ENCODE measurements at places on chromosomes 12 and 14.
A peak's percentile ranks its signal among the peaks of the same experiment; 100 is the strongest.

DNA sequence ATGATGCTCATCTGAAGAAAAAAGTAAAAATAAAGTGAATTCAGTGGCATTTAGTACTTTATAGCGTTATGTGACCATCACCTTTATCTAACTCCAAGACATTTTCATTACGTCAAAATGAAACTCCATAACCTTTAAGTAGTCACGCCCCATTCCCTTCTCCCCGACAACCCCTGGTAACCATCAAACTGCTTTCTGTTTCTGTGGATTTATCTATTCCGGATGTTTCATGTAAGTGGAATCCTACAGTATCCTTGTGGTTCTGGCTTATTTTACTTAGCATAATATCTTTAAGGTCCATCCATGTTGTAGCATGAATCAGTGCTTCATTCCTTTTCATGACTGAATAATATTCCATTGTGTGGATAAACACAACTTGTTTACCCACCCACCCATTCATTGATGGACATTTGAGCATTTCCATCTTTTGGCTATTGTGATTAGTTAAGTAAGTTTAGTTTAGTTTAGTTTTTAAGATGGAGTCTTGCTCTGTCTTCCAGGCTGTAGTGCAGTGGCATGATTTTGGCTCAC, 18.5 kb upstream of the MAP1LC3B2 start:
- no peak for DNase-seq

- DNase-seq = no peak
These were observed 46.6 kb downstream of the KIF26A start for GRCh38 chr14:104184911-104185499.

- no peak for DNase-seq
These were observed 8.5 kb upstream of the CFL2 start for GRCh38 chr14:34722723-34723545.

GRCh38 chr12:50778663-50779590, 15.0 kb downstream of the ATF1 start:
- DNase-seq = no peak

DNA sequence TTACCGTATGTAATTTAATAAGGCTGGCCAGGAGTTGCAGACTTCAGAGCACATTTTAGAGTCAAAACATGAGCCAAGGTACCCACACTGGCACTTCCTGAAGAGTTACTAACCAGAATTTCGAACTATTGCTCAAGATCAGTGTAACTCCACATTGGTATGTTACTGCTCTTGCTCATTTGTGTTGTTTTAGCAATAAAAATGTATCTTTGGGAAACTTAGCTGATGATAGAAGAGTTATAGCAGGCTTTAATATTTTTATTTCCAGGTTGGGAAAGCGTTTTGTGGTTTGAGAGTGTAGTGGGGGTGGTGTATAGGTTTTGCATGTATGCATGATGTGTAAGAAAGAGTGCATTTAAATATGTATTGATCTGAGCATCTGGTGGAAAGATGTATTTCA, 96.6 kb downstream of the SCN8A start:
- DNase-seq = no peak

DNA sequence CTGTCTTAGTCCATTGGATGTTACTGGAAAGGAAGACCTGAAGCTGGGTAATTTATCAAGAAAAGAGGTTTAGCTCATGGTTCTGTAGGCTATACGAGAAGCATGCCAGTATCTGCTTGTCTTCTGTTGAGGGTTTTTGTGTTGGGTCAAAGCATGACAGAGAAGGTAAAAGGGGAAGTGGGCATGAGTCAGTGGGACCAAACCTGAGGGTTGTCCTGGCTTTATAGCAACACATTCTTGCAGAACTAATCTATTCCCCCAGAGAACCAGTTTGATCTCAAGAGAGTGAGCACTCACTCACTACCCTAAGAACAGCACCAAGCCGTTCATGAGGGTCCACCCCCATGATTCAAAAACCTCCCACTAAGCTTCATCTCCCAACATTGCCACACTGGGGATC, 19.0 kb upstream of the KRAS start:
- DNase-seq = no peak

- no peak for DNase-seq
These were observed at the start of gene RAB15 for GRCh38 chr14:64971943-64972791. Gene RAB15 (minus strand): TSS chr14:64972336. CDS start chr14:64972076, 260 bp downstream.

DNA sequence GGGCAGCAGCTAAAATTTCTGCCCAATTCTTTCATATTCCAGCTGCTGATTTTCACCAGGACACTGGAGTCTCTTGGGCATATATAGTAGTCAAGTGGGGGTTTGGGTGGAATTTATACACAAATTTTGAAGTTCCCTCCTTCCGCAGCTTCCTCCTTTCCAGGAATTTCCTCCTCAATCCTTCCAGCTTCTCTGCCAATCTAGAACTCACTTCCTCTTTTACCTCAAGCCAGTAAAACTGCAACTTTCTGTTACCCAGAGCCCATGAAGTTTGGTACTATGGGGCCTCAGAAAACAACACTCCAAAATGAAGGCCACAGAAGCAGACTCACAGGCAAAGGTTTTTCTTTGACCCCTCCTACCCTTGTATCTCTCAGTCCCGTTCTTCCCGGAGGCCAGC, 51.7 kb upstream of the G2E3 start:
- no peak for DNase-seq

- DNase-seq = no peak
These were observed 13.4 kb upstream of the SNX6 start for GRCh38 chr14:34643361-34643760.

DNA sequence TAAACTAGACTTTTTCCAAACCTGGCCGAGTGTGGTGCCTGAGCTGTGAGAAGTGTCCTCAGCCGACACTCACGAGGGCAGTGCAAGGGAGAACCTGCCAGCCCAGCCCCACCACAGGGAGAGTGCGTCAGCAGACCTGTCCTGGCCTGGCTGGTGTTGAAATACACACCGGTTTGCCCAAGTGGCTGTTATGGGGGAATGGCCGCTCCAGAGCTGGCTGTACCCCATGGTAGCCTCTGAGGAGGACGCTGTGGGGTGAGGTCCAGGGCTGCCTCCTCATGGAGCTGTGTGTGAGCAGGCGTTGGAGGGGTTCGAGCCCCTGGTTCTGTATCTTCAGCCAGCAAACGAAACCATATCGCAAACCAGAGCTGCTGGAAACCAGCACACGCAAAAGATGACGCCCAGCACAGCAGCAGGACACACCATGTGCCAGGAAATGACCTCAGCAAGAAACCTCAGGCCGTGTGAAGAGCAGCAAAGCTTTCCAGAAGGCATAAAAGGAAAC, 9.4 kb downstream of the ANKRD9 start:
- DNase-seq = no peak

DNA sequence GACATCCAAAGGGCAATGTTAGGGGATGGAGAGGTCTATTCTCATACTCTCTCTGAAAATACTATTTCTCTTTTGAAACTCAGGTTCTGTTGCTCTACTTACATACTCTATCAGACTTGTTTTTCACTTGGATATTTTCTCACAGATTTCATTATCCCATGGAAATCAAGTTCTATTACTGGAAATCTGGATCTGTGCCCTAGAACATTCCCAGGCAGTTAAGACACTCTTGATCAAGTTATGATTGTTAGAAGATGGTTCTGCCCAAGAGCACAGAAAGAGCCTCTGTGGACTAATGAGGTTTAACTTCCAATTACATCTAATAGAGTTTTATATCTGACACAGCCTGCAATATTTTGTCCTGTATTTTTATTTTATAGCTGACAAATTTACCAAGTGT, 591.0 kb upstream of the ATP2B1 start:
- DNase-seq = no peak

- DNase-seq = no peak
These were observed 1.2 kb downstream of the ATF7 start for GRCh38 chr12:53624956-53625355.

GRCh38 chr14:51430633-51431032, 190.6 kb downstream of the TMX1 start:
- DNase-seq = no peak

GRCh38 chr14:104923640-104924420, 849 bp upstream of the PLD4 start:
- DNase-seq = no peak

- DNase-seq = peak; percentile 91
These were observed at the start of the genes DDX24 and IFI27L1 for GRCh38 chr14:94080621-94081385. Gene DDX24 (minus strand): TSS chr14:94081202. CDS start chr14:94079742, 1,460 bp downstream. Gene IFI27L1 (plus strand): TSS chr14:94081310. CDS start chr14:94096938, 15,628 bp downstream.

DNA sequence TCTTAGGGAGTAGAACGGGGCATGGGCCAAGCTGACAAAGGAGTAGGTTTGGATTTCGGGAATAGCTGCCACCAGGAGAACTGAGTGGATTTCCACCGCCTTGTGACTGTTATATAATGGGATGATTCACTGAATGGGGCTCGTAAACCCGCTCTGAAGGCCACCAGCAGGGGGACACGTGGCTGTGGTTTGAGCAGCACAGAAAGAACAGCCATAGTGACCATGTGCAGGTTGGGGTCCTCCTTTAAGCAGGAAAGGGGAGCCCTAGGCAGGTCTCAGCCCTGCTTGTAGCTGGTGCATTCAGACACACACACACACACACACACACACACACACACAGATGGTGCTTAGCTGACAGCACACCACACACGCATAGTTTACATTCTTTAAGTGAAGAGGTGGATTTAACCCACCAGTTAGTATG, 8.6 kb upstream of the ASB2 start:
- DNase-seq = no peak

- DNase-seq = no peak
These were observed 24.9 kb upstream of the TXNRD1 start for GRCh38 chr12:104190641-104191176.

DNA sequence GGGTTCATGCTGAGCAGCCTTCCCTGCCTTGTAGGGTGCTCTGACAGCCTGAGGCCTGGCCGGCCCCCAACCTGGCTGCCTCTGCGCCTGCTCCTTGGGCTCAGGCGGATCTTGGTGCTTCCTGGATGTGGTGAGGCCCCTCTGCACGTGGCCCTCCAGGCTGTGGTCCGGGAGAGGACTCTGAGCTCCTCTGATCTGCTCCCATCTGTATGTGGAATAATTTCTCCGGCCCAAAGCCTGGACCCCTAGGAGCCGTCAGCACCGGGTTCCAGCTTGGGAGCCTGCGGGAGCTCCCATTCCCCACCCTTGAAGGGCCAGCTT, 21.3 kb upstream of the EIF2B2 start:
- DNase-seq = no peak

DNA sequence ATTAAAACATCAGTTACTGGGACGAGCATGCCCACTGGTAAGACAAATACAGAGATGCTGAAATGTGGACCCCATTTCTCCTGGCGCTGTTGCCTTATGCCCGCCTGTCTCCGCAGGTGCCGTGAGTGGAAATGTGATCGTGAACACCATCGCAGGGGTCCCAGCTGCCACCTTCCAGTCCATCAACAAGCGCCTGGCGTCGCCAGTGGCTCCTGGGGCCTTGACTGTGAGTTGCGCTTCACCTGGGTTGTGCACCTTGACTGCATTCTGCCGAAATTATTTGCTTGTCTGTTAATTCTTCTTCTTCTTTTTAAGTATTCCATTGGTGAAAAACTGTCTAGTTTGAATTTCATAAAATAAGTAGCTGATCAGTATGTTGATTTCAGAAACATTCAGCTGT, 89.1 kb downstream of the DDX51 start:
- no peak for DNase-seq

- no peak for DNase-seq
These were observed 30.8 kb upstream of the IFNG start for GRCh38 chr12:68190301-68190700.

- DNase-seq = peak; percentile 39
These were observed 466.0 kb downstream of the RAD51B start for GRCh38 chr14:68285421-68286179.

DNA sequence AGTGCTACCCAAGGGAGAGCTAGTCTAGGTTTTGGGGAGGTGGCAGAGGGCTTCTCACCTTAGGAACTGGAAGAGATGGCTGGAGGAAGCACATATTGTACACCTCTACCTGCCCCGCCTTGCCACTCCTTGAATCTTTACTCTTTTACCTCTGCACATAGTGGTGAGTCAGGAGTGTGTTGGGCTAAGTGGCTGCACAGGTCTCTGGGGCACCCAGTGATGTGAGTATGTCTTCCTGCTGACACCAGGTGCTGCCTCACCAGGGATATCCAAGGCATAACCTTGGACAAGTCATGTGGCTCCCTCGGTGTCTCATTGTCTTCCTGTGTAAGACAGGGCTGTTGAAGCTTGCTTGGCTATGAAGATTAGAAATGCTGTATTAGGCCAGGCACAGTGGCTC, 19.8 kb upstream of the CABP1 start:
- no peak for DNase-seq

- DNase-seq = no peak
These were observed 13.0 kb upstream of the ITPR2 start for GRCh38 chr12:26845984-26846383.

DNA sequence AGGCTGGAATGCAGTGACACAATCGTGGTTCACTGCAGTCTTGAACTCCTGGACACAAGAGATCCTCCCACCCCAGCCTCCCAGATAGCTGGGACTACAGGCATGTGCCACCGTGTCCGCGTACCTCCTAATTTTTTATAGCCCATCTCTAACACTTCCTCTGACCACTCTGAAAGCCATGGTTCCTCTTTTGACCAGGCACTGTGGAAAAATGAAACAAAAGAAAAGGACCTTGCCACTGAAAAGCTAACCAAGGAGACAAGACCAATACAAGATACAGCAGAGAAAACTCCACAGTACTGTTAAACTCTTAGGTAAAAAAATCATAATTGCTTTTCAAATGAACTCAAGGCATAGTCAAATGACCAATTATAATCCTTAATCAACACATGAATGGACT, 233.3 kb downstream of the NEDD1 start:
- no peak for DNase-seq

- DNase-seq = no peak
These were observed 2.5 kb upstream of the ACTN1 start for GRCh38 chr14:68981539-68981976.

GRCh38 chr12:119157978-119158377, 20.8 kb upstream of the HSPB8 start:
- DNase-seq = no peak

- DNase-seq = no peak
These were observed 52.5 kb upstream of the RBM19 start for GRCh38 chr12:114018669-114019068.

- no peak for DNase-seq
These were observed 24.6 kb downstream of the TTC9 start for GRCh38 chr14:70666361-70666686.

GRCh38 chr12:32444895-32445294, 45.5 kb downstream of the FGD4 start:
- no peak for DNase-seq

GRCh38 chr14:91732859-91733477, 1.1 kb upstream of the CATSPERB start:
- no peak for DNase-seq

DNA sequence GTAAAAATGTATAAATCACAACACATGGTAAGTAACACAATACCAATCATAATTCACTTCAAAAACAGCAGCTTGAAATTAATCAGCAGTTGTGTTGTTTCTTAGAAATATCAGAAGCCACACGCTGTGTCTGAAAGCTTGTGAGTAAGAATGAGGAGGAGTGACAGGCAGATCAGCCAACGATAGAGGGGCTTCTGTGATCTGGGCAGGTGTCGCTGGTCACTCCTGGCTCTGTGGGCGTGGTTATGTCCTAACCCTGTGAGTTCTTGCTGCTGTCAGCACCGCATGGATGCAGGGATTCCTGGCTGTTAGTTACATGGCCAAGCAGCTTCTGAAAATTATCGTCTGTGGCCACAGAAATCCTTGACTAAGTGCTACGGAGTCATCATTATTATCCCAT, 123.4 kb downstream of the SLC25A47 start:
- no peak for DNase-seq

GRCh38 chr12:52400906-52401305, 5.2 kb downstream of the KRT82 start:
- DNase-seq = no peak

GRCh38 chr14:79551523-79551922, 659.8 kb downstream of the DIO2 start:
- no peak for DNase-seq

- DNase-seq = no peak
These were observed 15.5 kb downstream of the MORN3 start for GRCh38 chr12:121653999-121654398.
